ENCODE measurements at places on chromosomes 4 and X.

DNA sequence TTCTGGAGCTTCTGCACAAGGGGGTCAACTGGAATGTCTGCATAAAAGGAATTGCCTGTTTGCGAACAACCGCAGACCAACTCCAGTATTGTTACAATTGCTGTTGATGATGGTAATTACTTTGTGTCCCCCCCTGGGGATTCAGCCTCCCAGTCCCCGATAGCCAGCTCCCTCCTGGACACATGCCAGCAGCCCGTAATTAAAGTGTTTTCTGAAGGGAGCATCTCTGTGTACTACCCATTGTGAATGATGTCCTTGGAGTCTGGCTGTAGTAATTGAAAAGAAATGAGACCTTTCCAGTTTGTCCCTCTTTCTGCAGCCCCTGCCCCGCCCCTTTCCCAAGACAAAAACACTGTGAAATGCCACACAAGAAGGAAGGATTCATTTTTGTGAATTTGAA lies 377.1 kb upstream of the LCORL start:
- DNase-seq: no peak

DNA sequence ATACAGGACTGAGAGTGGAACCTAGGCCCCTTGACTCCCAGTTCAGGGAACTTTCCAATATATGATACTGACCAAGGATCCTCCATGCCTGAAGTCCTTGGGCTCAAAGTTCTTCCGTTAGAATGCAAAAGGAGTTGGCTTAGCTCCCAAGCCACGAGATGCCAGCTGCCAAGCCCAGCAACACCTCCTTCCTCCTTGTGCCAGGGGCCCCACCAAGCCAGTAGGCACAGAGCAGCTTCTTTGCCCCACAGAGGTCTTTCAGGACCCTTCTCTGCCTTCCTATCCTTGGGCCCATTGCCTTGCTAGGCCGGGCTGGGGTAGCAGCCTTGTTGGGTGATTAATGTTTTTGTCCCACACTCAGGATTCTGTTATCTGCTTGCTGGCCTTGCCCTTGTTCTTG lies 105.6 kb downstream of the EFNB1 start:
- DNase-seq: no peak

DNA sequence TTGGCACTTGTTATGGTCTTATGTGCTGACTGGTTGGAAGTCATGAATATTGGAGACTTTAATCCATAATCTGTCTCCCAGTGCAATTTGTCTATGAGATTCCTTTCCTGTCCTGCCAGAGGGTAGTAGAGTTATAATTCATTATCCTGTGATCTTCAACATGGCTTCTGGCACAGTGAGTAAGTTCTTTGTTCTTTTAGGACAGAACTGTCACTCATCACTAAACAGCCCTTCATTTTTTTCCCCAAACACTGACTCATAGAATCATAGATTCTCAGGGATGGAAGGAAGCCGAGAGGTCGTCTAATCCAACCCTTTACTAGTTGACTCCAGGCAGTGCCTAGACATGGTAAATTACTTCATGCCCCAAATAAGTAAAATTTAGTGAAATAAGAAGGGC lies 78.4 kb downstream of the LUZP4 start:
- DNase-seq: no peak

DNA sequence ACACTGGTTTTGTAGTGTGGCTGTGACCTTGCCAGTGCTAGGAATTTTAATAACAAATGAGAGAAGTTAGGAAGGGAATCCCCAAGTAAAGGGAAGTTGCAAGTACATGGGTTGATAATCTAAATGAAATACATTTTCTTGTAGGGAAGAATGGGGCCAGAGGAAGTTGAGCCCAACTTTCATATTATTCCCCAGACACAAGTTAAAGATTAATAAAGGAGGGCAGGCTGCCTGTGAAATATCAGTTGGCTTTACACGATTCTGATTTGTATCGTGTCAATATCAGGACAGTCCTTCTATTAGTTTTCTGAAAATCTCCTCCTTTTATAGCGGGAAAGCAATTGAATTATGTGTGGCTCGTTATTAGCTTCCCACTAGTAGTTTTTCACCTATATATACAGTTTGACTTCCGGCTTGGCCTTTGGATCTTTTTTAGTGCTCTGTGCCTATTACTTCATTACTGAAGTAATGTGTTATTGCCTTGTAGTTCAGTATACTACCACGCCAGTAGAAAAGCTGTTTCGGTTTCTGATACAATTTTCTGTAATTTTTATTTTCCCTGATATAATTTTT lies 1.7 kb downstream of the PDLIM5 start:
- DNase-seq: no peak

- DNase-seq: no peak
Observed at GRCh38 chr4:163878336-163879121, 384.0 kb downstream of the TMA16 start.

DNA sequence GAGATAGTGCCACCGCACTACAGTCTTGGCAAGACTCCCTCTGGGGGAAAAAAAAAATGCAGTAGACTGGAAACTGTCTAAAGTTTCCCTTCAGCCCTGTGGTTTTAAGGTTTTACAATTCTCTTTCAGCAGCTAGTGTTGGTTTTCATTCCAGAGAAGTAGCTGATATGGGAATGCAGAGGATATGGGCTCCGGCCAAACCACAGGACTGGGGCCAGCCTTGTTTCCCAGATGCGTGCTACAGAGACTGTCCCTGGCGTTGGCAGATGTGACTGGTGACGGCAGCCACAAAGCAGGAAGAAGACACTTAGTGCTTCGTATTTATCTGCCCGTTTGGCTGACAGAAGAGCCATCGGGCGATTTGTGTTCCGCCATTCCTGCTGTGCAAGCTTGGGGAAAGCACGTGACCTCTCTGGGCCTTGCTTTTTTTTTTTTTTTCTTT lies 43.2 kb downstream of the ZBTB49 start:
- DNase-seq: no peak

GRCh38 chrX:9609987-9610386 lies 145.1 kb downstream of the TBL1X start:
- no peak for DNase-seq

DNA sequence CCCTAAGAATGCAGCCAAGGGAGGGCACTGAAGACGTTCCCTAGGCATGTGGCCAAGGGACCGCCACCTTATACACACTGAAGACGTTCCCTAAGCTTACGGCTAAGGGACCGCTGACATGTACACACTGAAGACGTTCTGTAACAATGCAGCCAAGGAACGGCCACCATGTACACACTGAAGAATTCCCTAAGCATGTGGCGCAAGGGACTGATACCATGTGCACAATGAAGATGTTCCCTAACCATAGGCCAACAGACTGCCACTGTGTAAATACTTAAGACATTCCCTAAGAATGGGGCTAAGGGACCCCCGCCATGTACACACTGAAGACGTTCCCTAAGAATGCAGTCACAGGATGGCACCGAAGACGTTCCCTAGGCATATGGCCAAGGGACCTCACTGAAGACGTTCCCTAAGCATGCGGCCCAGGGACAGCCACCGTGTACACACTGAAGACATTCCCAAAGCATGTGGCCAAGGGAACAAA lies 36.1 kb downstream of the DHRSX start:
- no peak for DNase-seq

DNA sequence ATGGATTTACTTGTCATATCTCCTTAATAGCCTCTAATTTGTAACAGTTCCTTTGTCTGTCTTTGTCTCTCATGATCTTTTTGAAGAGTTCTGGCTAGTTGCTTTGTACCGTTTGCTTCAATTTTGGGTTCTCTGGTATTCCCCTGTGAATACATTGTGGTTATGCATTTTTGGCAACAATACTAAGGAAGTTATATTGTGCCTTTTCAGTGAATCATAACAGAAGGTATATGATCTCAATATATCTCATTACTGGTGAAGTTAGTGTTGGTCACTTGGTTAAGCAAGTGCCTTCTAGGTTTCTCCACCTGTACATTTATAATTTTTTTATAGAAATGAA lies 48.6 kb downstream of the DCLK2 start:
- DNase-seq: no peak

DNA sequence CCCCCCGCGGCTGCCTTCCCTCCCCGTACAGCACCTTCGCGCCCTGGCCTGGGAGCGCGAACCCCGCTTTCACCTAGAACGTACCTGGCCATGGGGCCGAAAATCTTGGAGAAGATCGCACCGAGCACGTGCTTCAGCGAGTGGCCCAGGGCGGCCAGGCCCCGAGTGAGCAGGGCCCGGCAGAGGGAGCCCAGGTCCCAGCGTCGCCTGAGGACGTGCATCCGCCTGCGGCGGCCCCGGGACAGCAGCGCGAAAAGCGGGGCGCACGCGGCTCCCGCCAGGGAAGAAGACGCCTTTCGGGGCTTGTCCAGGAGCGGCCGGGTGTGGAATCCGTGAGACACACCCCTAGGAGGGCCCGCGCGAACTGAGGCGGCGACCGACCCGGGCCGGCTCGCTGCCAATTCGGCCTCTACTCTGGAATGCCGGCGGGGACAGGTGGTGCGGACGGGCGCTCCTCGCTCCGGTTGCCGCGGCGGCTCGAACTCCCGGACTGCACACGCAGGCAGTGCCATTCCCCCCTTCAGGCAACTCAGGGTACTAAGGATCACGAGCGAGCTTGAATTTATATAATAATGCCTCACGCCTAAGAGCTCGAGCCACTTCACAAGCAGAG lies at the start of gene HS6ST2:
HS6ST2 (minus strand) TSS at position 539 of the 613 bp plus-strand sequence.
- DNase-seq: no peak

DNA sequence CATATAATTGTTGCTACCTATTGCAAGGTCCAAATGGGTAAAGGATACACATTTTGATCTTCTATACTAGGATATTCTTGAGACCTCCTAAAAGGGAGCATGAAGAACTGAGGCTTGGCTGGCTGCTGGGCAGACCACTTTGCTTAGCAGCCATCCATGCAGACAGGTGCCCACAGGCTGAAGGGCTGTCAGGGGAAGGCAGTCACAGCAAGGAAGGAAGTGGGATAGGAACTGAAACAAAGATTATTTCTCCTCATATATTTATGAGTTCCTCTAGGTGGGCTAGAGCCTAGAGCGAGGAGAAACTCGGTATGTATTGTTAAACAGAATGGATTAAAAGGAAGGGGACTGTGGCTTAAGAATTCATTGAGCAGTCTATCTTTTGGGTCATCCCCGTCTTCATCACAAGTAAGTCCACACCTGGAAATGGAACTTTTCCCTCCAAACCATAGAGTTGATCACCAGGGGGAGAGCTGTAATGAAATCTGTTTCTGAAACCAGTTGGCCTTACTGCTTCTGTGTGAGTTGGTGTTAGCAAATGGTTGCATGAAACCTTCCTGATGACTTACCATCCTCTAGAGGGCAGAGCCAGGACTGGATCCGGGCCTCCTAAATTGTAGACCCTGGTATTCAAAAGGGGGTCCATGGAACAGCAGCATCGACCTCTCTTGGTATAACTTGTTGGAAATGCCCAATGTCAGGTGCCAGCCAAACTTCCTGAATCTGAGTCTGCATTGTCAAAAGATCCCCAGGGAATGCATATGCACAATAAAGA lies 42.3 kb downstream of the AFF2 start:
- no peak for DNase-seq

GRCh38 chrX:44585866-44586265 lies 43.2 kb upstream of the FUNDC1 start:
- no peak for DNase-seq

- no peak for DNase-seq
Observed at GRCh38 chr4:24837336-24837735, 42.0 kb downstream of the SOD3 start.

DNA sequence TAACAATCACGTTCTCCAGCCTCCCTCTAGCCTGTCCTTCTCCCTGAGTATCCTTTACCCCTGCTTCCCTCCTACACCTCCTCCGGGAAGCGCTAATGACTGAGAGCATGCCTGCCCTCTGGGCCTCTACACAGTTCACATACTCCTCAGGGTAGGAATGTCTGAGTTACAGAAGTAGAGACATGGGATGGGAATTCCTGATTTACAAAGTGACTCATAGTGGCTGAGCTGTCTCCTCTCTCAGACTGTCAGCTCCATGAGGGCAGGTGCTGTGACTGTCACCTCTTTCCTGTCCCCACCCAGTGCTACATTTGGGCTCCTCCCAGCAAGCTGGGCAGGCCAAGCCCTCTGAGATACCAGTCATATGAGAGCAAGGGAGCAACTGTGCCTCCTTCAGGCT lies 2.6 kb downstream of the LAS1L start:
- DNase-seq: no peak

- DNase-seq: no peak
Observed at GRCh38 chrX:150049647-150050046, 111.4 kb upstream of the EOLA2 start.

- no peak for DNase-seq
Observed at GRCh38 chrX:144259054-144259453, 375.2 kb downstream of the UBE2NL start.

DNA sequence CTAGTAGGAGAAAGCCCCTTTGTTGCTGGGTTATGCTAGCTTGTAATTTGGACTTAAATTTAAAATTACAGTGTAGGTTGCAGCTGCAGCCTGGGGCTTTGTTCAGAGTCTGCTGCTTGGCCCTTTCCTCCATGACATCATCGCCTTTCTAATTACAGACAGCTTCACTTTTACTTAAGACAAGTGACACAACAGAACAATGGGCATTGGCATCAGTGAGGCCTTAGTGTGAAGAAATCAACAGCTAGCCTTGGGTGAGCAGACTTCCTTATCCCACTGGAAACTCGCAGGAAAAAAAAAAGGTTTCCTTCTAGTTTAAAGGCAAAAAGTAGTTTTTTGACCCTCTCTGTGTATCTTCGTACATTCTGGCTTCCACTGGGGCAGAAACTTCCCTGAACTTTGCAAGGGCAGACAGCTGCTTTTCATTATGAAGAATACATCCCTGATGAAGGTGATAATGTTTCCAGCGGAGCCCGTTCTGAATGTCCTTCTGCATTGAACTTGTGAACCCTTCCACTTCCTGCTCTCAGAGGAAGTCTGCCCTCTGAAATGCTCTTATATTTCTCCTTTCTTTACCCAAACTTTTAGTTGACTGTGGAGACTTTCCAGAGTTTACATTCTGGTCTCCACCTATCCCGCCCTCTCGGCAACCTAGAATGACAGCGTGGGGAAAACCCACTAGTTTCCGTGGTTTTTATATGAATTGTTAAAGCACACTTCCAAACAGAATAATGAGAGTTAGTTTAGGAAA lies 123.2 kb upstream of the FAM9C start:
- no peak for DNase-seq

DNA sequence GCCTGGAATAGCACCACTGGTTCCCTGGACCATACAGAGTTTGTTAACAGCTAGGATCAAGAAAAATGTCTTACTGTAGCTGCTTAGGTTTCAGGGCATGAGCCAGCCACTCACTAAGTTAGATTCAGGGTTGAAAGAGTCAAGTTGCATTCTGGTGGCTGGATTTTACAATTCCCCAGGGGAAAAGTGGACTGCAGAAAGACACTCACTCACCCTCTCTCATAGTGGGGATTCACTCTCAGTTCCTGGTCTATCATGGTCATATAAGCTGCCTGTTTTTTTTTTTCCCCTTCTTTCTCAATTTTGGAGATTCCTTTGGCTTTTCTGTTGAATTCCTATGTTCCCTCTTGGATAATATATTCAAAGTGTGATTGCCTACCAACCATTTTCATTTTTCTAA lies 744.2 kb upstream of the GRIA3 start:
- DNase-seq: no peak
